Thoracic aorta (tissue), 2 donors: ENCODE measurements at places on chromosomes 5 and 9. TPM values are rescaled to one million over a fixed set of nuclear protein-coding genes. Genes with fewer than 3 reads are reported as not detected.

SSNA1 gene
- 40.6 TPM for total RNA-seq

SPRY4 gene
- 136 TPM for total RNA-seq

PTGS1 gene
- total RNA-seq = 10.8 TPM

DAB2 gene
- 162 TPM for total RNA-seq

SLC34A3 gene
- total RNA-seq = not detected

CATSPER3 gene
- not detected for total RNA-seq

RNF183 gene
- not detected for total RNA-seq

PCDHB14 gene
- 14.6 TPM for total RNA-seq

CCL28 gene
- 24.2 TPM for total RNA-seq

DBH gene
- not detected for total RNA-seq

WDR38 gene
- total RNA-seq = not detected

MYOT gene
- total RNA-seq = 16.3 TPM

NAIP gene
- total RNA-seq = 49.2 TPM

RECK gene
- total RNA-seq = 30.5 TPM

PRDM9 gene
- not detected for total RNA-seq

INSL4 gene
- not detected for total RNA-seq

IFNB1 gene
- not detected for total RNA-seq

SV2C gene
- total RNA-seq = 0.14 TPM

SPINK5 gene
- 0.54 TPM for total RNA-seq

SELENOP gene
- total RNA-seq = 302 TPM

SLC35A4 gene
- total RNA-seq = 40.2 TPM

PCDHGA6 gene
- 12.0 TPM for total RNA-seq

FAM151B gene
- total RNA-seq = 7.4 TPM

MUSK gene
- 0.71 TPM for total RNA-seq

TERT gene
- total RNA-seq = not detected

PWWP2A gene
- total RNA-seq = 41.7 TPM

PCDHA9 gene
- 1.1 TPM for total RNA-seq

CXCL14 gene
- 28.7 TPM for total RNA-seq

PKD2L2 gene
- total RNA-seq = not detected

RETREG1 gene
- total RNA-seq = 6.5 TPM

GRIN3A gene
- 0.21 TPM for total RNA-seq

FOXD4L6 gene
- not detected for total RNA-seq

SRP19 gene
- 35.9 TPM for total RNA-seq

CDC20B gene
- not detected for total RNA-seq

FOXD4L5 gene
- not detected for total RNA-seq

OBP2B gene
- not detected for total RNA-seq

IL5 gene
- total RNA-seq = not detected

DMRT2 gene
- total RNA-seq = not detected

FIBCD1 gene
- not detected for total RNA-seq

PCA3 gene
- total RNA-seq = not detected

TTC23L gene
- total RNA-seq = 3.7 TPM

TMEM161B gene
- 19.5 TPM for total RNA-seq

PTGDS gene
- total RNA-seq = 66.1 TPM

NTRK2 gene
- total RNA-seq = 12.6 TPM

NUP188 gene
- 75.7 TPM for total RNA-seq

ZCCHC10 gene
- 40.0 TPM for total RNA-seq

CNTLN gene
- 11.4 TPM for total RNA-seq
